ENCODE measurements at places on chromosomes 7 and 10.

GRCh38 chr7:22676385-22676784, 50.6 kb upstream of the IL6 start:
- no peak for DNase-seq

DNA sequence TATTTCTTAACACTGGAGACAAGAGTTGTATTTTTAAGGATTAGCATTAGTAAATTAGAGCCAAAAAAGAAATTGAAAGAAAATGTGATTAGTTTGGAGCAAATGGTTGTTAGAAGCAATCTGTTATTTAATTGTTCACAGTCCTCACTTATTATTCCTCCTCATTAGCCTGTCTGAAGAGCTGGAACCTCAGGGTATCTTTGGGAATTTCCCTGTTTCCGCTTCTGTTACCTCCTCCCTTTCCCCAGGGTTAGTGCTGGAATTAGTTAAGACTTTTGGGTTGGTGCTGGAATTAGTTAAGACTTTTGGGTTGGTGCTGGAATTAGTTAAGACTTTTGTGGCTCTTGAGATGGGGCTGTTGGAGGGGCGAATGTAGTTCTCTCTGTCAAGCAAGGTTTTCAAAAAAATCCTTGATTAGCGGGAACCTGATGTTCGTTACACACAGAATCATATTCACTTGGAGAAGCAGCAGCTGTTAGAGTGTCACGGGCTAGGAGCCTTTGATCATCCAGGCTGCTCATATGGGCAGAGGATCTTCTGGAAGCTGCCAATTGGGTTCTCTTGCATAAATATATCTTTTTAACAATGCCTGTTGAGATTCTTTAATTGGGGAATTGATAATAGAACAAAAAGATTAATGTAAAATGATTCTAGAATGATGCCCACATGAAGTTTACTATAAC, 251.0 kb upstream of the NPSR1 start:
- no peak for DNase-seq

- no peak for DNase-seq
These were observed 275.2 kb downstream of the IPMK start for GRCh38 chr10:57992321-57993077.

DNA sequence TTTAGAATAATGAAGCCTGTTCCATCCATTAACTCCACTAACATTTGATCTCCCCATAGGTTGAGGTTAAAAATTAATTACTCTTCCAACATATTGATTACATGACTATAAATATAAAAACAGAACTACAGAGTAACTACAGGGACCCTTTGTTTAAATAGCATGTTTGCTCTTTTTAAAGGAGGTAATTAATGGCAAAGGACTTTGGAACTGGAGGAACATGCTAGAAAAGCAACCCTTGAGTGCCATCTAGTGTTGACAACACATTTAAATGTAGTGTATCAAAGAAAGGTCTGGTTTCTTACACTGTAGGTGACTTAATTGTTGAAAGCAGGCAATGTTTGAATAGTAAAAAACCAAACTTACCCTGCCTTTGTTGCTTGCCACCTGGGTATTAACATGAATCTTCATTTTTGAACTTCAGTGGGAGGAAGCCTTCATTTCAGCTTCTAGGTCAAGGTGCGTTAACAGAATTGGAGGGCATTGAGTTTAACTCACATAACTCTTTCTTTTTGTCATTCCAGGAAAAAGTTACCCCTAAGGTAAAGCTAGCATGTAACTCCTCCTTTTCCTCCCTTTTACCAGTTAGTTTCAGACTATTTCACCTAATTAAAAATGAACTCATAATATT, 52.6 kb upstream of the CAPZA2 start:
- DNase-seq, result peak; percentile 73

DNA sequence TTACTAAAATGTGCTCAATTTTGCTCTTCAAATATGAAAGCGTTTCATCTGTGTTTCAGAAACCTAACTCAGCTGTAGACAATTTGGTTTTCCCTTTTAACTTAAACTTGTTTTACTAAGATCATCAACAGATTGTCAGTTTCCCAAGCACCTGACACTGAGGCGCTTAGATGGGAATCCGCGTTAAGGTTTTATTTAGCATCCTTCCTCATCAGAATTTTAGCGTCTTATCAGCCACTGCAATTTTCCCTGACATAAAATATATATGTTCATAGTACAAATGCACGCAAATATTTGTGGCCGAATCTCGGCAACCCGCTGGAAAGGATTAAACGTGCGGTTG, 1.2 kb downstream of the SGCE start:
- DNase-seq, result no peak

Measured in right renal pelvis (tissue), 4 donors.